ENCODE measurements at places on chromosomes 5 and 9. TPM values are rescaled to one million over a fixed set of nuclear protein-coding genes. Genes with fewer than 3 reads are reported as not detected.

- no peaks in the 10 kb centered on the region for H3K36me3 ChIP-seq
- no peak overlapping the region for H3K4me3 ChIP-seq
- H3K4me1 ChIP-seq = no peaks in the 10 kb centered on the region
- no peak overlapping the region for H3K27ac ChIP-seq
- no peaks in the 10 kb centered on the region for H3K27me3 ChIP-seq
- DNase-seq = no peak
Observed at GRCh38 chr5:153222936-153223335, 267.5 kb upstream of the GRIA1 start.

- H3K4me1 ChIP-seq = peaks cover 73% of the 10 kb centered on the region
- peak overlapping the region; percentile 69 for H3K27ac ChIP-seq
- peak; percentile 85 for DNase-seq
- H3K27me3 ChIP-seq = no peaks in the 10 kb centered on the region
- H3K36me3 ChIP-seq = peaks cover 29% of the 10 kb centered on the region
- peak overlapping the region; percentile 8 for H3K4me3 ChIP-seq
Observed at GRCh38 chr9:128911529-128912035, 9.2 kb upstream of the PHYHD1 start.

DNA sequence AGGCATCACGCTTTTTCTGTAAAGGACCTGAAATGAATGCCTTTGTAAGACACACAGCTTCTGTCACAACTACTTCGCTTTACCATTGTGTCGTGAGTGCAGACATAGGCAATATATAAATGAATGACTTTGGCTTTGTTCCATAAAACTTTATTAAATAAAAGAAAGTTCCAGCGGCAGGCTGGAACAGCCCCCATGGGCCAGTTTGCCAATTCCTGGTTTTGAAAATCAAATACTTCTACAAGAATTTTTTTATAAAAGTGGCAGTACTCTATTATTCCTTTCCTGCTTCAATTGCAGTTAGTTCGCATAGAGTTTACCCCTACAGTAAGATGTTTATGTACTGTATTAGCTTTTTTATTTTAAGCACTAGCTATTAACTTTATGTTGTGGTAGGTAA is 53.7 kb downstream of the SRFBP1 start:
- H3K4me3 ChIP-seq = no peak overlapping the region
- H3K27ac ChIP-seq = no peak overlapping the region
- no peaks in the 10 kb centered on the region for H3K36me3 ChIP-seq
- DNase-seq = no peak
- H3K4me1 ChIP-seq = no peaks in the 10 kb centered on the region

DNA sequence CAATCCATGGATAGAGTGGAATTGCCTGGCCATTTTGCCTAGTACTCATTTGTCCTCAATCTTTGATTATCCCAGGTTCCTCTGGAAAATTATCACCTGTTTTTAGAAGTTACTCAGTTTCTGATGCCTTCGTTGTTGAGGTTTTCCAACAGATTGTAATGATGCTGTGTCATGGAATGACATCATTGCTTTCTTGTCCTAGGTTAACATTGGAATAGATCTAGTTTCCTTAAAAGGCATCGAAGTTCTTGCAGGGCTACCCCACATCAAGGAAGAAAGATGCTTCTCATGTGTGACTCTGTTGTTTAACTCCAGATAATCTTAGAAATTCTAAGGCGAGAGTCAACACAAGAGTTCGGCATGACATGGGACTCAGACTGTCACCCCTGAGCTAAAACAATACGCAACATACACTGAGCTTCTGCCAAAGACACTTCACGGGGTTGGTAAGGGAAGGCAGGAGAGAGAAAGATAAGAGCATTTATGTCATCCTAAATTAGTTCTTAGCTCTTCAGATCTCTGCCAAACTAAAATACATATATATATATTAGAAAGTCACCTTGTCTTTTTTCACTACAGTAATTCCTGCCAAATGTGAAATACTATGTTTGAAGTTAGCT is 293.2 kb upstream of the WWC1 start:
- peaks cover 16% of the 10 kb centered on the region for H3K36me3 ChIP-seq
- DNase-seq = no peak
- no peaks in the 10 kb centered on the region for H3K27me3 ChIP-seq

DNA sequence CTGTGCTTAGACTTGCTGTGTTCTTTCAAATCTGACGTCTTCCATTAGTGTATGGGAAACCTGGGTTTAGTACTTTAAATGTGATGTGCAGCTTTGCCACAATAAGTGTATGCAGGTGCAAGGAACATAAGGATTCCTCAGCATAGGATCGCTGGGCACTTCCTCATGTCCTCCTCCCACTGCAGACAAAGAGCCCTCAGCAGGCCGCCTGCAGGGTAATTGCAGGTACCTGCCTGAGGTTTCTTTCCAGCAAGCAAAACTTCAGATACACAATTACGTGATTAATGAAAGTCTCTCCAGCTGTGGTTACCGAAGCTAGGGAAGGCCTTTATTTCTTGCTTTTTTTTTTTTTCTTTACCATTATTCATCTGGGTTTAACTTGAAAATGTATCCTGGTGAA is 233.1 kb downstream of the RFK start:
- peak overlapping the region; percentile 18 for H3K4me3 ChIP-seq
- peaks cover 13% of the 10 kb centered on the region for H3K4me1 ChIP-seq
- no peak for DNase-seq
- peak overlapping the region; percentile 18 for H3K27ac ChIP-seq
- peaks cover 7% of the 10 kb centered on the region for H3K36me3 ChIP-seq

- H3K4me1 ChIP-seq = peaks cover 62% of the 10 kb centered on the region
- H3K27me3 ChIP-seq = no peaks in the 10 kb centered on the region
- no peak for DNase-seq
- no peaks in the 10 kb centered on the region for H3K36me3 ChIP-seq
Observed at GRCh38 chr5:142811866-142812557, 41.8 kb downstream of the ARHGAP26 start.

GRCh38 chr5:120146787-120147186 is 317.3 kb upstream of the PRR16 start:
- H3K4me3 ChIP-seq = no peak overlapping the region
- H3K27ac ChIP-seq = no peak overlapping the region
- no peaks in the 10 kb centered on the region for H3K27me3 ChIP-seq
- no peaks in the 10 kb centered on the region for H3K36me3 ChIP-seq

DNA sequence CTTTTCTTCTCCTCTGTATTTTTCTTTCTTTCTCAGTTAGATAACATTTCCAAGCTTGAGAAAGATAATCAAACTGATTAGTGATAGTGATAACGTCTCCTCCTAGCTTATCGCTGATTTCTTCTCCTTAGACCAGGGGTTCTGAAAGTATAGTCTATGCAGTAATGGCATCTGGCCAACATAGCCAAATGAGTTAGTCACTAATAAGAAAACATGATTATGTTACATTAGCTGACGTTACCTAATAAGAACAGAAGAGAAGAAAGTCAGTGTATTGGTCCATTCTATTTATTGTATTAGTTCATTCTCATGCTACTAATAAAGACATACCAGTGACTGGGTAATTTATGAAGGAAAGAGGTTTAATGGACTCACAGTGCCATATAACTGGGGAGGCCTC is 111.2 kb downstream of the STRBP start:
- no peaks in the 10 kb centered on the region for H3K4me1 ChIP-seq
- H3K36me3 ChIP-seq = peaks cover 9% of the 10 kb centered on the region
- no peak for DNase-seq
- H3K4me3 ChIP-seq = no peak overlapping the region

The SHB gene
- total RNA-seq = 10.7 TPM

The SEMA4D gene
- total RNA-seq = 18.3 TPM

The SERINC5 gene
- 14.6 TPM for total RNA-seq

The IL33 gene
- 8.0 TPM for total RNA-seq

The LIX1 gene
- not detected for total RNA-seq

All from heart left ventricle (tissue), 16 donors.